Activated CD8-positive, alpha-beta memory T cell treated with anti-CD3 and anti-CD28 coated beads, Interleukin-2, amount 10 ng/mL, durations not matched to agents 7 days and 5 days (primary cell): ENCODE measurements at places on chromosomes 2 and 18.

GRCh38 chr2:170665743-170666142, 49.4 kb upstream of the SP5 start:
- no peak for DNase-seq
- no peak overlapping the region for H3K27ac ChIP-seq
- no peaks in the 10 kb centered on the region for H3K4me1 ChIP-seq
- no peaks in the 10 kb centered on the region for H3K27me3 ChIP-seq
- H3K36me3 ChIP-seq = no peaks in the 10 kb centered on the region
- H3K4me3 ChIP-seq = no peak overlapping the region

DNA sequence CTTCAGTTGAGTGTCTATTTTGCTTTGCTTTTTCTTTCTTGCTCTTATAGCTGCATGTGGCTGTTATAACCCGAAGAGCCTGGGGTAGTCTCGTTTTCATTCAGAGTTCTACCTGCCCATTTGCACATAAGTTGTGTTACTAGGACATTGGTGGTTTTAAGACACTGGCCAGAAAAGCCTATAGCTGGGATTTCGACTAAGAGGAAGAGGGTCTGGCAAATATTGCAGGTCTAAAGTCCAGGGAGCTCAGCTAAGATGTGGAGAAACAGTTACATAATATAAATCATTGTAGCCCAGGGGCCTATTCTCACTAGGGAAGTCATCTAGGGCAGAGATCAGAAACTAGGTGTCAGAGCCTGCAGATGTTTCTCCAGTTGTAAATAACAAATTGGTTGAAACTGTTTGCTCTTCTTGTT, 120.8 kb downstream of the BABAM2 start:
- H3K4me1 ChIP-seq = peaks cover 5% of the 10 kb centered on the region
- no peak overlapping the region for H3K27ac ChIP-seq
- peaks cover 33% of the 10 kb centered on the region for H3K36me3 ChIP-seq

- no peak overlapping the region for H3K27ac ChIP-seq
- H3K4me3 ChIP-seq = no peak overlapping the region
- H3K4me1 ChIP-seq = no peaks in the 10 kb centered on the region
- peaks cover 5% of the 10 kb centered on the region for H3K27me3 ChIP-seq
Measured at GRCh38 chr2:150476809-150477302, 10.6 kb downstream of the RND3 start.

- no peak for DNase-seq
- no peak overlapping the region for H3K27ac ChIP-seq
- H3K4me3 ChIP-seq = no peak overlapping the region
Measured at GRCh38 chr18:75405351-75405750, 22.2 kb downstream of the SMIM21 start.

DNA sequence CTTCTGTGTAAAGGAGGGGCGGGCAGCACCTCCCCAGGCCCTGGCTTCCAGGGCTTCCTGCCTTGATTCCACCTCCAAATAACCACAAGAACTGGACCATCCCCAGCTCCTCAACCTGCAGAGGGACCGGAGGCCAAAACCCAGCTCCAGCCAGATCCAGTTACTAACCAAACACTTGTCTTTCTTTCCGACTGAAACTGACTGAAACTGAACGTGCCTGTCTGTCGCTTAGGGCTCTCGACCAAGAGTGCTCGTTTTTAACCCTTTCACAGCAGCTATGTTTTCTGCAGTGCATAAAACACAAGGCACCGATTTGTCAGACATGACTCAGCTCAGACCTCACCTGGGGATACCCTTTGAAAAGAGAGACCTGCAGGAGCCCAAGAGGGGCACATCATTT, 249.9 kb upstream of the SIX2 start:
- no peaks in the 10 kb centered on the region for H3K4me1 ChIP-seq
- no peaks in the 10 kb centered on the region for H3K36me3 ChIP-seq
- H3K27me3 ChIP-seq = peaks cover 29% of the 10 kb centered on the region
- no peak overlapping the region for H3K27ac ChIP-seq

GRCh38 chr2:70509565-70509964, 44.1 kb downstream of the TGFA start:
- no peak overlapping the region for H3K27ac ChIP-seq
- DNase-seq = no peak
- no peaks in the 10 kb centered on the region for H3K27me3 ChIP-seq
- no peak overlapping the region for H3K4me3 ChIP-seq
- H3K36me3 ChIP-seq = no peaks in the 10 kb centered on the region
- no peaks in the 10 kb centered on the region for H3K4me1 ChIP-seq

GRCh38 chr18:48605408-48605845, 66.6 kb downstream of the CTIF start:
- no peaks in the 10 kb centered on the region for H3K27me3 ChIP-seq
- H3K4me1 ChIP-seq = no peaks in the 10 kb centered on the region
- no peak overlapping the region for H3K27ac ChIP-seq

DNA sequence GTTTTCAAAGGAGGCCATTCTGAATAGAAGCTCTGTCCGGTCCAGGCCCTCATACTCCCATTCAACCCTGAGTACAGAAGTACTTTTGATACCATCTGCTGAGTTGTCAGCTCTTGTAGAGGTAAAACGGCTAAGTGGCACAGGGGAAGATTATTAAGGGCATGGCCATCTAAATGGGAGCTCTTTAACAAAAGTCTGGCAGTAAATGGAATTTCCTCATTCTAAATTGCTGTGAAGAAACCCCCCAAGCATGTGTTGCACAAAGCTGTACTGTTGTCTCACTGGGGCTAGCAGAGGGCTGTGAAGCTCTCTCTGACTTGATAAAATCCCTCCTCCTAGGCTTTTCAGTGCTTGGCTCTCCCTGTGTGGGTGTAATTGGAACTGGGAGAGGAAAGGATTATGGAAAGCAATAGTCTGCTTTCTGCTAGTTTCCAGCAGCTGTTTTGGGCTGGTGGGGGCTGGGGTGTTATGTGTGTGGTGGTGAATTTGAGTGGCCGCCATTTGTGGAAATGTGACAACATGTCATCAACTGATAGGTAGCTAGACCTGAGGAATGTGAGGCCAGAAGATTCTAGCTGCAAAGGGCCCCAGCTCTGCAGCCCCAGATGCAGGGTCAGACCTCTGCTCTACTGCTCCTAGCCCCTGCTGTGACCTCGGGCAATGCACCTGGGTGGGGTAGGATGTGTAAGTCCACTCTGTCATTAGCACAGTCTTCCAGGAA, 65.1 kb downstream of the MAP4K4 start:
- no peaks in the 10 kb centered on the region for H3K36me3 ChIP-seq
- H3K27me3 ChIP-seq = no peaks in the 10 kb centered on the region
- DNase-seq = no peak
- H3K27ac ChIP-seq = no peak overlapping the region
- H3K4me3 ChIP-seq = no peak overlapping the region
- peaks cover 32% of the 10 kb centered on the region for H3K4me1 ChIP-seq

- DNase-seq = no peak
- H3K27me3 ChIP-seq = peaks cover 14% of the 10 kb centered on the region
- H3K36me3 ChIP-seq = no peaks in the 10 kb centered on the region
- no peak overlapping the region for H3K27ac ChIP-seq
- H3K4me1 ChIP-seq = peaks cover 7% of the 10 kb centered on the region
Measured at GRCh38 chr2:122033778-122034177, 278.3 kb downstream of the TSN start.

DNA sequence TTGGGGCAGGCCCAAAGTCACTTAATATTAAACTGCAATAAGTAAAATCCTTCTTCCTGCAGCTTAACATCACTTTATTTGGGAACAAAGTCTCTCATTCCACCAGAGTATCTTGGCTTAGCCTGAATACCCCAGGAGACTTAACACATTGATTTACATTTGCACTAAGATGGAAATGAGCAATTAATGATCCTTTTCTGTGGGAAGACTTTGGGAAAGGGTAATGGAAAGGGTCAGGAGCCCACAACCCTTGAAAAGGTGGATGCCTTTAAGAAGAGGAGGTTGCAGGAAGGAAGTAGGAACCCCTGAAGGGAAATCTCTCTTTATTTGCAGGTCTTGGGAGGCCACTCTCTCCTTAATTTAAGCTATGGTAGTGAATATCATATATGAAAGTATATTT, 28.0 kb upstream of the BARD1 start:
- no peaks in the 10 kb centered on the region for H3K4me1 ChIP-seq
- no peaks in the 10 kb centered on the region for H3K27me3 ChIP-seq

- peak overlapping the region; percentile 3 for H3K27ac ChIP-seq
- H3K27me3 ChIP-seq = no peaks in the 10 kb centered on the region
- no peaks in the 10 kb centered on the region for H3K36me3 ChIP-seq
- DNase-seq = no peak
- no peak overlapping the region for H3K4me3 ChIP-seq
- peaks cover 28% of the 10 kb centered on the region for H3K4me1 ChIP-seq
Measured at GRCh38 chr2:28552045-28552823, 56.4 kb downstream of the PLB1 start.

GRCh38 chr2:58904095-58904494, 663.0 kb upstream of the FANCL start:
- H3K36me3 ChIP-seq = no peaks in the 10 kb centered on the region
- no peak overlapping the region for H3K27ac ChIP-seq
- no peaks in the 10 kb centered on the region for H3K27me3 ChIP-seq
- H3K4me1 ChIP-seq = no peaks in the 10 kb centered on the region

DNA sequence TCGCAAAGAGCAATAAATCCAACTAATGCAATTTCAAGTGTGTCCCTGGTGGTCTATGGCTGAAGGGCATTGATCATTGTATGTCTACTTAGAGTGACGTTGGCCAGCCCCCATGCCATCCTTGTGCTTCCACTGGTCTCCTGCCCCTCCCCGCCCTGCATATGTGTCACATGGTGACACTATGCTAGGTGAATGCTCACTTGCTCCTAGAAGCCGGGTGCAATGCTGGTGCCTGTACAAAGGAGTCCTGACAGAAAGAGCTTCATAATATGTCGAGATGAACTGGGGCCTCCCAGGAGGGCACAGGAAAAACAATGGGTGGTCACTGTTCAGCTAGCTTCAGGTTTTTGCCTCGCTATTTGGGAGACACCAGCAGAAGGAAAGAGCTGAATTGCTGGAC, 5.9 kb upstream of the TRABD2A start:
- no peaks in the 10 kb centered on the region for H3K27me3 ChIP-seq

DNA sequence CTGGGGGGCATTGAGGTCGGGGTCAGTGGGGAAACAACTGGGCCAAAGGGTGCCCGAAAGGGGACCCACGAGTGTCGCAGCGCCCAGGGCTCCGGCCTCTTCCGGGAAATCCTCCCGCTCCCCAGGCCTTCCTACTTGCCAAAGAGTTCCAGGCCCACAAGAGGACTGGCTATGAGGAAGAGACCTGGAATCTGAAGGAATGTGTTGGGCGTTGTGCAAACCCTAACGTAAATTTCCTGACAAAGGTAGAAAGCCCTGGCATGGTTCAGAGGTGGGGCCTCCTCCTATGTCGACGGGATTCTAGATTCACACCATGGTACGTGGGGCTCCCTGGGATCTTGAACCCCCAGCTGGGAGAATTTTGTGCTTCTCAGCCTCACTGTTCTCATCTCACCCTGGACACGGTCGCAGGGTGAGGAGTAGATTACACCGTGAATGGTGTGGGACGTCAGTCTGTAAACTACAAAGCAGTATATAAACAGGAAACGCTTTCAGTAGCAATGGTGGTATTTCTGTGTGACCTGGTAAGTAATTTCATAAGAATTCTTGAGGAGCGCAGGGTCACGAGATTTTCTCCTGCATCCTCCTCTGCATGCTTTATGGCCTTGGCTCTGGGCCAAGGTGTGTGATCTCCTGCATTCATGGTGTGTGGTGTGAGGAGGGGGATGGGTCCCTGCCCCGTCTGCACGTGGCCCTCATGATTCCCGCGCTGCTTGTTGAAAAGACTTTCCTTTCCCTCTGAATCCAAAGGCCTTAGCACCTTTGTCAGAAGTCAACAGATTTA, 868 bp downstream of the HSBP1L1 start:
- H3K4me1 ChIP-seq = peaks cover 47% of the 10 kb centered on the region
- peak overlapping the region; percentile 19 for H3K27ac ChIP-seq
- H3K27me3 ChIP-seq = peaks cover 22% of the 10 kb centered on the region
- peak overlapping the region; percentile 65 for H3K4me3 ChIP-seq
- H3K36me3 ChIP-seq = peaks cover 5% of the 10 kb centered on the region

GRCh38 chr2:70192516-70192915, 1.7 kb upstream of the C2orf42 start:
- no peak overlapping the region for H3K4me3 ChIP-seq
- no peak overlapping the region for H3K27ac ChIP-seq
- H3K27me3 ChIP-seq = peaks cover 3% of the 10 kb centered on the region
- DNase-seq = no peak
- H3K4me1 ChIP-seq = peaks cover 20% of the 10 kb centered on the region

DNA sequence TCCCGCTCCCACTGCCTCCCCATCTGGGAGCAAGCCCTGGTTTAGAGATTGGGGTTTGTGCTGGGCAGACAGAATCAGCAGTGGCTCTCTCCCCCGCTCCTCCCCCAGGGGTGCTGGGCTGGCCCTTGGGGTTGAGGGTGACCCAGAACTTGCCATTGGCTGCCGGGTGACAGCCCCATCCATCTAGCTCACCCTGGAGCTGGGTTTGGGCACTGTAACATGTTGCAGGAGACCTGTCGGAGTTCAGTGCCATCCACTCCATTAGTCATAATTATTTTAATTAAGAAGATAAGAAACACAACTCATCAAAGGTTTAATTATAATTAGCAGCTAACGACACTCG, 111.4 kb upstream of the OTOS start:
- no peaks in the 10 kb centered on the region for H3K27me3 ChIP-seq
- H3K4me3 ChIP-seq = no peak overlapping the region
- no peaks in the 10 kb centered on the region for H3K36me3 ChIP-seq
- no peaks in the 10 kb centered on the region for H3K4me1 ChIP-seq

GRCh38 chr18:45957100-45957499, 10.0 kb downstream of the EPG5 start:
- H3K4me3 ChIP-seq = no peak overlapping the region
- H3K4me1 ChIP-seq = peaks cover 16% of the 10 kb centered on the region
- H3K27me3 ChIP-seq = no peaks in the 10 kb centered on the region
- peaks cover 34% of the 10 kb centered on the region for H3K36me3 ChIP-seq

GRCh38 chr2:2799151-2799697, 468.1 kb upstream of the MYT1L start:
- DNase-seq = no peak
- no peaks in the 10 kb centered on the region for H3K36me3 ChIP-seq
- no peak overlapping the region for H3K4me3 ChIP-seq
- H3K27ac ChIP-seq = no peak overlapping the region
- H3K4me1 ChIP-seq = no peaks in the 10 kb centered on the region

- H3K27ac ChIP-seq = no peak overlapping the region
- H3K27me3 ChIP-seq = peaks cover 78% of the 10 kb centered on the region
- no peaks in the 10 kb centered on the region for H3K36me3 ChIP-seq
- DNase-seq = no peak
- H3K4me1 ChIP-seq = peaks cover 3% of the 10 kb centered on the region
- no peak overlapping the region for H3K4me3 ChIP-seq
Measured at GRCh38 chr2:85748039-85748734, 5.6 kb upstream of the ATOH8 start.

DNA sequence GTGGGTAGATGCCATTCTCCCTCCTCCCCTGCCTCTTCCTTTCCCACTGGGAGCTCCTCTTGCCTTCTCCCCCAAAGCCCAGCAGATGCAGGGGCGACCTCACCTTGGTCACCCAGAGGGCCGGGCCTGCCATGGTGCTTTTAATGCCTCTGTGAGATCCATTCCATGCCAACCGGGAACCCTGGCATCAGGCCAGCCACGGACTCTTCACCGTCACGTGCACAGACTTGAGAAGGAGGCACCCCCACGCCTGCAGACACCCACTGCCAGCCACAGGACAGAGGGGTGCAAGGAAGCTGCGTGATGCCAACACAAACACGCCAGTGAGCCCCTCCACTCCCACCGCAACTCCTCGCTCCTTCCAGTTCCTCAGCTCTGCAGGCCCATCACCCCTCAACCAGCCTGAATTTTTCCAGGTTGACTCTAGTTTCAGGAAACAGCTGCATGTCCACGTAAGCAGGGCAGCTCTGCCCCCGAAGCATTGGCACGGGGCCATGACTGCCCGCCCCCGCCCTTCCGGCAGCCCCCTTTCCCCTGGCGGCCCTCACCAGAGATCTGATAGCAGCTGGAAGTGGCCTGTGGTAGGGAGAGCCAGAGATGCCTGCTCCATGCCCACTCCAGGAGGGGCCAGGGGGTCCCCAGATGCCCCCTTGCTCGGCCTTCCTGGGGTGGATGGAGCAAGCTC, 50.8 kb downstream of the DNMT3A start:
- no peak overlapping the region for H3K27ac ChIP-seq
- H3K27me3 ChIP-seq = no peaks in the 10 kb centered on the region
- H3K4me1 ChIP-seq = peaks cover 53% of the 10 kb centered on the region
- no peak overlapping the region for H3K4me3 ChIP-seq
- peaks cover 3% of the 10 kb centered on the region for H3K36me3 ChIP-seq
